Stimulated activated CD8-positive, alpha-beta memory T cell treated with anti-CD3 and anti-CD28 coated beads, Interleukin-15, amount 100 ng/mL, for 24 hours (primary cell): ENCODE measurements at places on chromosomes 3 and 15.

DNA sequence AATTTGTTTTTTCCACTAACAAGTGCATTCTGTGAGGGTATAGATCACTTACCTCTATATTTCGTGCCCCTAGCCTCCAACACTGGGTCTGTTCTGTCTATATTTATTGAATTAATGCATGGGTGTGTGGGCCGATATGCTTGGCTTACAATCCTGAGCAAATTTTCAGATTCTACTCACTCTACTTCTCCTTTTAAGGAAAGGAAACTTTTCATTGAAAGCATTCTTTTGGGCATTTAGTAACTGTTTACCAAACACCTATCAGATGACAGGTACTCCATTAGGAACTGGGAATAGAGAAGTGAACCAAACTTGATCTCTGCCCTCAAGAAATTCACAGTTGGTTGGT lies 60.5 kb downstream of the TLE3 start:
- DNase-seq = no peak

- DNase-seq = no peak
These were observed 12.8 kb upstream of the SH3BP5 start for GRCh38 chr3:15345066-15345607.

- DNase-seq = no peak
These were observed 192.7 kb upstream of the LRIG1 start for GRCh38 chr3:66693461-66694031.

- DNase-seq = no peak
These were observed 8.7 kb upstream of the SEMA3F start for GRCh38 chr3:50146316-50146901.

- no peak for DNase-seq
These were observed 75.3 kb upstream of the PRR20G start for GRCh38 chr3:127363171-127363570.

DNA sequence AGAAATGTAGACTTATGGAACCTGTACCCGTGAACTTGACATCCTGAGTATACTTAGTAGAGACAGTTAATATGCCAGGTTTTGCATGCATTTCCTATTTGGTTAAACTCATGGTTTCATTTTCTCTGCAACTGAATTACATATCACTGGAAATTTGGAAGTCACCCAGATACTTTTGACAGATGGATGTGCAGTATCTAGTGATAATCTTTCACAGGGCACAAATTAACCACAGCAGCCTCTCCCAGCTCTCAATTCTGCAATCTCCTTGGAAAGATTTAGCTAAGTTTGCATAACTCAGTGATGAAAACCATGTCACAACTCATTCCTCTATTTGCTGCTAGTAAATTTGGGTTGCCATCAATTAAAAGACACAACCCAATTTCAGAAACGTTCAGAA lies 162.3 kb upstream of the TPM1 start:
- DNase-seq = no peak

- DNase-seq = no peak
These were observed 10.2 kb downstream of the PLSCR5 start for GRCh38 chr3:146594843-146595482.

- DNase-seq = no peak
These were observed 85.6 kb downstream of the PDCD6IP start for GRCh38 chr3:33883951-33884561.

DNA sequence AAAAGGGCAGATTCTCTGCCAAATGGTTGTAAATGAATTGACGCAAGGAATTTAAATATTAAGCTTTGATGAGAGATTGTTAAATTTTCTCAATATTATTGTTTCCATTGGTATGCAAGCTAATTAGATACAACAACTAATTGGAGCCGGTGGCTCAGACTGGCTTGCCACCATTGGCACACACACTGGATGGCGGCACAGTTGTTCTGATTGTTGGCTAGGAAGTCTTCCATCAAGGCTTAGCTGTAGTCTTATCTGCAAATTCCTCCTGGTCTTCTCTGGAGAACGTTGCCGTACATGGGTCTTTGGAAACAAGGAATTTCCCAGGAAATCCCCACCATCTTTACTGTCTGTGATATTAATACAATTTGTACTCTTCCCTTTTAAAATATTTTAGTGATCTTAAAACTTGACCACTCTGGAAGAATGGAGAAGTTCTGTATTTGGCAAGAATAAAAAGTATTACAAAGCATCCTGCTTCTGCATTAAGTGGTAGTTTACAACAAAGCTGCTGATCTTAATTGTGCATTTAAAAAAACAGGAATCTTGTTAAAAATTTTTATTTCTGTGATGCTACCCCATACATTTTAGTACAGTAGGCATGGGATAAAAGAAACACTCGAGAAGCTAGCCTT lies 126.5 kb downstream of the UBE2E2 start:
- DNase-seq = no peak

- DNase-seq = no peak
These were observed 94.1 kb downstream of the C3orf70 start for GRCh38 chr3:185058796-185059195.

GRCh38 chr3:27903446-27903845 lies 181.3 kb upstream of the EOMES start:
- DNase-seq = no peak

- DNase-seq = no peak
These were observed 161.6 kb downstream of the GAP43 start for GRCh38 chr3:115784739-115785536.

- no peak for DNase-seq
These were observed 166.5 kb upstream of the TMCO5A start for GRCh38 chr15:37767841-37768455.
